ENCODE measurements at places on chromosomes 6 and 20.
A peak's percentile ranks its signal among the peaks of the same experiment; 100 is the strongest.

GRCh38 chr6:114556846-114557488, 214.1 kb upstream of the HS3ST5 start:
- DNase-seq = no peak

GRCh38 chr6:170238741-170239565, 51.9 kb downstream of the DLL1 start:
- no peak for DNase-seq

DNA sequence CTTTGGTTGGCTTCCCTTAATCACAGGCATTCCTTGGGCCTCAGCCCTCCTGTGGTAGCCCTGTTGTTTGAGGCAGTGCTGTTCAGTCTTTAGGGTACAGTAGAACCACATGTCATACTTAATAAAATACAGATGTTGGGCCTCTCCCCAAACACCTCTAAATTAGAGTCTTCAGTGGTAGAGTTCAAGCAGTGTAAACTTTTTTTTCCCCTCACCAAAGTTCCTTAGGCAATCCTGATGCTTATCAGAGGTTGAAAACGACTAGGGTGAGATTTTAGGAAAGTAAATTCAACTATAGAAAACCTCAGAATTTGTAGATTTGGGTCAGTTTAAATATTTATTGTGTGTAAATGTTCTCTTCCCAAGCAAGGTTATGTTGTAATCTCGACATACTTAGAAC, 44.6 kb downstream of the BLTP3A start:
- DNase-seq = no peak

DNA sequence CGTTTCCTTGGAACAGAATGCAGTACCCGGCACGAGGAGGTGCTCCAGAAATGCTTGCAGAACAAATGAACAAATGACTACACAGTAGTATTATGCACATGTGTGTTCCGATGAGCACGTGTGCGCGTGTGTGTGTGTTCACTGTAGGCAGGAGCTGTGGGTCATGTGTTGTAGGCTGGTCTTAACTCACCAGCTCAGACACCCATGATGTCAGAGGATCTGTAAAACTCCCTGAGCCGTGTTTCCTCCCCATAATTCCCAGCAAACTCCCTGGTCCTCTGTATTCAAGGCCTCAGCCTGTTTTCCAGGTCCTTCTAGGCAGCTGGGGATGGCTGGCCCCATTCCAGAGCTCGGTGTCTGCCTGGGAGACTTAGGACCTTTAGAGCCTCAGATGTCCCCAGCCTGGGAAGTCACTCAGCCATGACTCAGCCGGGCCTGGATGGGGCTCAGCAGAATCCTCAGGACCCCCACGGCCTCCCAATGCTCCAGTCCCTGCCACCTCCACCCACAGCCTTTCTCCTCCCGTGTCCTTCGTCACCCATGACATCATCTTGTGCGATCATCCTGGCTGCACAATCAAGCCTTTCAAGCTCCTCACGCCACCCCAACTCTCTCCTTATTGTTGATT, 475.0 kb upstream of the SULF2 start:
- DNase-seq = peak; percentile 24

DNA sequence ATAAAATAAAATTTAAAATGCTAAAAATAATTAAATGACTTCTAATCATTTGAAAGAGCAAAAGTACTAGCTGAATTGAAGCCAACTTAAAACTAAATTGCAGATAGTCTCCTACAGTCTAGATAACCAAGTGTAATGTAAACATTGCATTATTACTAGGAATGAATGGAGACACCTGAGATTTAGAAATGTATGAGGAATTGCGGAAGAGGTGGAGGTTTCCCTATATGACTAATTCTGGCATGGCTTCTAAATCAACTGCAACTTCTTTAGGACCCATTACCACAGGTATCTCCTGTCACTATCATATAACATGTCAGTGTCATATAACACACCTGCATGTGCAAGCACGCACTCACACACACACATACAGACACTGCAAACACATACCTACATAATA, 13.2 kb upstream of the GPR6 start:
- DNase-seq = no peak

DNA sequence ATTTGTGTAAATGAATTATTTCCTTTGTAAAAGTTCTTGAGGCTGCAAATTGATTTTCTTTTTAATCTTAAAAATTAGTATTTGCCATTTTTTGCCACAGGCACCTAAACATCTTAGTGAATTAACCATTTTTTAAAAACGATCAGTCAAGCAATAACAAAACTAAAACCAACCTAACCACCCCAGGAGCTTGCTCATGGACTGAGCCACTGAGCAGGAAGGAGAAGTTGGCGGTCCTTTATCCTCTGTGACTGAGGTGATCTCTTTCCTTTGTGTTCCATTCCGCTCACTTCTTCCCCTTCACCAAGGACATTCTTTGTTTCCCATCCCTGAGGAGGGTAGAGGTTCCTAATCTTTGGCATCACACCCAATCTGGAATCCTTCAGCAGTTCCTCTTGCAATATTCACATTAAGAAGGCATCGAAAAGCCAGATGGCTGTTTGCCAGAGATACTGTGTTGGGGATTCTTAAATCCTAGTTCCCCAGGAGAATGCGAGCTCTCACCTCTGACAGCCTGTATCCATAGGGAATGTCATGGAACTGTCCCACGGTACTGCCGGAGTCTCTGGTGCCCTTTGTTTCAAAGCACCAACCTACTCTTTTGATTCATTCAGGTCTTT, 30.5 kb downstream of the RPRD1B start:
- DNase-seq = no peak

DNA sequence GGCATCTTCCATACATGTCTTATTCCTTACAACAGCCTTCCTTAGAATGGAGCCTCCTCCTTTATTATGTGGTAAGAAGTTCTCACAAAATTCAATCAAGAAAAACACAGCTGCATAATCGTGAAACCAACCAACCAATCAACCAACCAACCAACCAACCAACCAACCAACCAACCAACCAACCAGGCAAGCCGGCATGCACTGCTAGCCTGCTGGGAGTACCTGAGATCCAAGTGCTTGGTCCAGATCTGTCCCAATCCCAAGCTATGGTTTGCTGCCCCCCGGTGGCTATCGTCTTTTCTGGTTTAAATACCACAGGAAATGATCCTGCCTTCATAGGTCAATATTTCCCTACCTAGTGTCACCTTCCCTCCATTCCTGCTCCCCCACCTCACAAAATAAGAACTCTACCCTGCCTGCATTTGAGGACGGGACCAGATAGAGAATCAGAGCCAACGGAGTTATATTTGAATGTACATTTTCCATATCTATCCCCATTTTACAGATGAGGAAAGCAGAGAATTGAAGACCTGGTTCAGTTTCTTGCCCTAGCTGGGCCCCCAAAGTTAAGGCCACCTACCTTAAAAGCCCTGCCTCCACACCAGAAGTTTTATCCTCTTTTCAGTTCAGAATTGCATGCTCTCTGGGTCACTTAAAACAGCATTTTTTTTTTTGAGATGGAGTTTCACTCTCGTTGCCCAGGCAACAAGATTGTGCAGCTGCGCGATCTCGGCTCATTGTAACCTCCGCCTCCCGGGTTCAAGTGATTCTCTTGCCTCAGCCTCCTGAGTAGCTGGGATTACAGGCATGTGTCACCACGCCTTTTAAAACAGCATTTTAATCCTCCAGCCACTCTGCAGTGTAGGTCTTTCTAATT, 27.1 kb downstream of the RAB44 start:
- DNase-seq = peak; percentile 75

GRCh38 chr6:75568965-75569364, 32.7 kb upstream of the SENP6 start:
- DNase-seq = no peak

DNA sequence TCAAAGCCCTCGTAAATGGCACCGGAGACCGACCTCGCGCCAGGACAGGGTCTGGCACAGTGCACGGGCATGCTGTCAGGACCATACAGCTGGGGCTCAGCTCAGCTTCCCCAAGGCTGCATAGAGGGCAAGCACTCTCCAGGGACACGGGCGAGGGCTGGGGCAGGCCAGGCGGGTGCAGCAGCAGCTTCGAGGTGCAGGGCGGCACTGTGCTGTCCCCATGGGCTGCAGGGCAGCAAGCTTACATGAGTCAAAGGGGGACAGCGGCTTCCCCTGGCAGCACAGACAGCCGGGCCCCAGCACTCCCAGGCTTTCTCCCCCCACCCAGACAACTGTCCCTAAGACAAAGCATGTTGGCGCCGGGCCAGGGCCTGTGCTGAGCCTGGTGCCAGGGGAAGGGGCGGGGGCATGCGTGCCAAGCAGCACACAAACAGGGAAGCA, 25.7 kb downstream of the PSMG4 start:
- no peak for DNase-seq

Data from SHP77 (cell line).